ENCODE measurements at places on chromosomes 1 and 21.
A peak's percentile ranks its signal among the peaks of the same experiment; 100 is the strongest.

GRCh38 chr1:53553734-53554509 is 94.7 kb downstream of the DMRTB1 start:
- no peak for DNase-seq

- peak; percentile 60 for DNase-seq
These were observed at the start of gene SFN for GRCh38 chr1:26862781-26863684. Gene SFN (plus strand): TSS chr1:26863149. CDS start chr1:26863213, 64 bp downstream.

GRCh38 chr1:59046730-59047157 is 250.2 kb upstream of the FGGY start:
- DNase-seq: peak; percentile 54

DNA sequence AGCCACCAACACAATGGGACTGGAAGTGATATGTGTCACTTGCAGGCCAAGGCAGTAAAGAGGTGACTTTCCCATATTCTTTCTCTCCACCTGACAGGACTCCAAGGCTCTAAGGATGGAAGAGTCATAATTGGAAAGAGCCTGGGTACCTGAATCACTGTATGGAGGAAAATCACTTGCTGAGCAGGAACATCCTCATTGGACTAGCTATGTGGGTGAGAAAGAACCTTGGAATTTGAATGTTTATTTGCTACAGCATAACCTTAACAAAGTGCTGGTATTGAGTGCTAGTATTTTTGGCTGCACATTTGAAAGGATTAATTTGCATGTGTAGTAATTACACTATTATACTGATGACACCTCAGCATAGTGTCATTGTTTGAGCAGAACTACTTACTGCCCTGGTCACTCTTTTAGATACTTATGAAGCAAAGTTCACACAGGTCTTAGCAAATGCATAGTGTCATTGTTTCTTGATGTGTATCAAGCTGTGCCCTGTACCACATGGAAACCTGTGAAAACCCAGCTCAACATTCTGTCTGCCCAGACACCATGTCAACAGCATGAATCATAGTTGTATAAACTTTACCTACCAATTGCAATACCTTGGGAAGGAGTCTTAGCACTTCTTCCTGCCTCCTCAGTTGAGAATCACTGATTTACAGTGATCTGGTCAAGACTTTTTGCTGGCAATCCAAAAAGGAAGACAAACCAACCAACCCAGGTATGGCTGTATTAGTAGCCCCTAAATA is 5.1 kb upstream of the S100A10 start:
- DNase-seq: no peak

DNA sequence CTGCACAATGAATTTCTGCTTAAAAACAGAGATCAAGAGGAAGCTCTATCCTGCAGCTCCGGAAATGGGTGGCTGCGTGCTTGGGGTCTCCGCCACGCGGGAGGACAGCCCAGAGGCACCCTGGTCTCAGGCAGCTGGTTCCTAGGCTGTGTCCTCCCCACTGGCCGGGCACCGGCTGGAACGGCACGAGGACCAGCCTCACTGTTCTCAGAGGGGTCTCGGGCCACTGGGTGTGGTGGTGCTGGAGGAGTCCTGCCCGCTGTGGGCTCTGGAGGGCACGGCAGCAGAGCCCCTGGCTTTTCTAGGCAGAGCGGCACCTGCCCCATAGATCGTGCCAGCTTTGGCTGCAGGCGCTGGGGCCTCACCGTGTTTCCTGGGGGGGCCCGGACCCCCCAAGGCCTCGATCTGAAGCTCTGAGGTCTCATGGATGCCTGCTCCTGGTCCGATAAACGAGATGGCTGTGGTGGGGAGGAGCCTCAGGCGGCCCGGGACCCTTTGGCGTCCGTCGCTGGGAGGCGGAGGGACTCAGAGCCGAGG is 8.2 kb upstream of the RNF223 start:
- no peak for DNase-seq

DNA sequence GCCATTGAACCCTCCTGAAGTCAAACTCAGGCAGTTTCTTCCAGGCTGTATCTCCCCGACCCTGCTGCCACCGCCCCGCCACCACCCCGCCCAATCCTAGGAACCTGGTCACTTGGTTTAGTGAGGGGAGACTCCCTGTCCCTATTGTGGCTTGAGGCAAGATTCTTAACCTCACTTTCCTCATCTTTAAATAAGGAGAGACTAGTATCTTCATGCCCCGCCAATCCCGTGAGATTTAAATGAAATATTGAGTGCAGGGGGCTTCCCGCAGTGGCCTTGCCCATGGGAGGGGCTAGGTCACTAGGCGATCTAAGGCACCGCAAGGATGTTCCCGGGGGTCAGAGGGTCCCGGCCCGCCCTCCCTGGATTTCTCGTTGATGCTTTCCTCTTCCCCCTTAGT is 998 bp downstream of the KDF1 start:
- DNase-seq: no peak
